ENCODE measurements at places on chromosomes 3 and 15.

DNA sequence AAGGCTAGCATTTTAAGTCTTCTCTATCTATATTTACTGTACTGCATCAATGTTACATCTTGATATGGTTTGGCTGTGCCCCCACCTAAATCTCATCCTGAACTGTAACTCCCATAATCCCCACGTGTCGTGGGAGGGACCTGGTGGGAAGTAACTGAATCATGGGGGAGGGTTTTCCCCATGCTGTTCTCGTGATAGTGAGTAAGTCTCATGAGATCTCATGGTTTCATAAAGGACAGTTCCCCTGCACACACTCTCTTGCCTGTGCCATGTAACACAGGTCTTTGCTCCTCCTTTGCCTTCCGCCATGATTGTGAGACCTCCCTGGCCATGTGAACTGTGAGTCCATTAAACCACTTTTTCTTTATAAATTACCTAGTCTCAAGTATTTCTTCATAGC lies 161.5 kb downstream of the TBC1D5 start:
- DNase-seq = no peak

DNA sequence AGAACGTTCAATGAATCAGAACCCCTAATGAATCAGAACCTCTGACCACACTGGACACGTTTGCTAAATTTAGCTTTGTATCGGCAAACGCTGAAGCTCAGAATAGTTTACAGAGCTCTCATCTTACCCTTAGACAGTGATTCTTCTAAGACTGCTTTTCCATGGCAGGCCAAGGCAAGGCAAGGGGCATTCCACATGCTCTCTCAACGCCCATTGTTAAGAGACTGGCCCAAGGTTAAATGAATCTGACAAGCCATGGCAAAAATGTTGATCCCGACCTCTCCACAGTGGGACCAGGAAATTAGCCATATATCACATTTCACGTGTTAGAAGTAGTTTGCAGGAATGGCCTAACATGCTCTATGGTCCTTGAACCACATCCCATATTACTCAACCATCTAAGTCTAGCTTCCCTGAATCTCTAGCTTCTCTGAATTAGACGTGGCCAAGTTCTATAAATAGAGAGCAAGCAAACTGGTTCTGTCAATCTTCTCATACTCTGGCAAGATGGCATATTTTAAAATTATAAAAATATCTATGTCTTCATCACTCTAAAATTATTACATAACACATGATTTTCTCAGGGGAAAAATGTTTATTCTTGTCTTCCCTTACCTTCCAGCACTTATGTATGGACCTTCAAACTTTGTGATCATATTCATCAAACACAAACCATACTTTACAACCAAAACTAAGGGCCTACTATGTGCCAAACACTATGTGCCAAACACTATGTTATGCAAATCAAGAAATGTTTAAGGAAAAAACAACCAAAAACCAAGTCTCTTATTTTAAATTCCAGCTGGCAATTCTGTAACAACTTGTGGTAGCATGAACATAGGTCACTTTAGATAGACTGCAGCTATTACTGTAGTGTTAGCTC lies 54.3 kb downstream of the AAGAB start:
- DNase-seq = no peak

- no peak for DNase-seq
These were observed 13.7 kb upstream of the GRIP2 start for GRCh38 chr3:14553871-14554270.

DNA sequence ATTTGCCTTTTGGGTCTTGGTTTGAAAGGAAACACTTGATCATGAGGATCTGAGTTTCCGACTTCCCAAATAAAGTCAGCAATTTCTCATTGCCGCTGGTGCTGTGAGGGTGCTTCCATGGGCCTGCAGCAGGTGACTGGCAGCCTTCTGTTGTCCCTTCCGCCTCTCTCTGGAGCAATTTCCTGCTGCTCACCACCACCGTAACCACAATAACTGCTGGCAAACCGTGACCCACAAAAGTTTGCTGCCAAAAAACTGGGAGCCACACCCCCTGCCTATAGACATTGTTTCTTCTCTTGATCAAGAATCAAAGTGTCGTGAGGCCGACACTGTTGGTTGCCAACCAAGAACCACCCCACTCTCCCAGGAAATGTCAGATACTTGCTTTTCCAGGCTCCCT lies 164.0 kb downstream of the NR2F2 start:
- DNase-seq = no peak

DNA sequence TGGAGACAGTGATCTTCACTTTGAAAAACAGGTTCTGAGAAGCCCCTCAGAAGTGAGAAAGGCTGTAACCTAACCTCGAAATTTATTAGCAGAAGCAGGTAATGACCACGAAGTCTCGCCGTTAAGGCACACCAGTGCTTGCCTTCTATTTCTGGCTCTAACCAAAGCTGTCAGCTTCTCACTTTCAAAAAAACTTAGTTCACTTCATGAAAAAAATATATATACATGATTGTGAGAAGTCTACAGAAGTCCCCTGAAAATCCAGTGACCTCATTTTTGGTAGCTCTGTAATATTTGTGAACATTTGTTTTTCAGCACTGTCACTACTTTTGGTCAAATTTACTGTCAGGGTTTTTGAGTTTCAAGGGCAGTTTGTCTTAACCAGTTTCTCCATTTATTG lies 19.1 kb upstream of the AKAP13 start:
- DNase-seq = no peak

DNA sequence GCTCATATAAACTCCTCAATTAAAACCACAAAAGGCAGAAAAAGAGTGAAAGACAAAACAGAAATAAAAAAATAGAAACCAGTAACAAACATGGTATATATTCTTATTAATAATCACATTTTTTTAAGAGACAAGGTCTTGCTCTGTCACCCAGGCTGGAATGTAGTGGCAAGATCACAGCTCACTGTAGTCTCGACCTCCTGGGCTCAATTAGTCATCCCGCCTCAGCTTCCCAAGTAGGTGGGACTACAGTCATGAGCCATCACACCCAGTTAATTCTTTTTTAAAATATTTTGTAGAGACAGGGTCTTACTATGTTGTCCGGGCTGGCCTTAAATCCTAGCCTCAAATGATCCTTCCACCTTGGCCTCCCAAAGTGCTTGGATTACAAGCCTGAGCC lies 37.1 kb downstream of the FAM240A start:
- no peak for DNase-seq

GRCh38 chr3:16468002-16468335 lies 45.5 kb downstream of the RFTN1 start:
- no peak for DNase-seq

- no peak for DNase-seq
These were observed 70.7 kb downstream of the TTBK2 start for GRCh38 chr15:42849836-42850235.

- no peak for DNase-seq
These were observed 649.2 kb downstream of the ZPLD1 start for GRCh38 chr3:103083848-103084631.

DNA sequence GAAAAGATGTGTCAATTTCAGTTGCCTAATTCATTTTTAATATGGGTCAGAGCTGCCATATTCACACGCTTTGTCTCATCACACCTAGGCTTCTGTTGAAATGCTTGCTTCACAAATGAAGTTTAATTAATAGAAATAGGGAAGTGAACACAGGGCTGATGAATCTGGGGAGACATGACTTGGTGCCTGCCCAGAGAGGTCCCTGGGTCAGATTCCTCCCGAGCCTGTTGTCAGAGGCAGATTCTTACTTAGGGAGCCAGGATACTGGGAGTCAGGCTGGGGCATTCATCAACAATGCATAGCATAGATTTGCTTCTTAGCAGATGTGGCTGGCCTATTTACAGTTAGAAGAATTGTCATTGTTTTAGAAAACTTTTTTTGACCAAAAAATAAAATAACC lies 90.6 kb downstream of the CACNA1D start:
- DNase-seq = no peak
